Motor neuron (in vitro differentiated cells): ENCODE measurements at places on chromosomes 1 and 21. TPM values are rescaled to one million over a fixed set of nuclear protein-coding genes. Genes with fewer than 3 reads are reported as not detected.

DNA sequence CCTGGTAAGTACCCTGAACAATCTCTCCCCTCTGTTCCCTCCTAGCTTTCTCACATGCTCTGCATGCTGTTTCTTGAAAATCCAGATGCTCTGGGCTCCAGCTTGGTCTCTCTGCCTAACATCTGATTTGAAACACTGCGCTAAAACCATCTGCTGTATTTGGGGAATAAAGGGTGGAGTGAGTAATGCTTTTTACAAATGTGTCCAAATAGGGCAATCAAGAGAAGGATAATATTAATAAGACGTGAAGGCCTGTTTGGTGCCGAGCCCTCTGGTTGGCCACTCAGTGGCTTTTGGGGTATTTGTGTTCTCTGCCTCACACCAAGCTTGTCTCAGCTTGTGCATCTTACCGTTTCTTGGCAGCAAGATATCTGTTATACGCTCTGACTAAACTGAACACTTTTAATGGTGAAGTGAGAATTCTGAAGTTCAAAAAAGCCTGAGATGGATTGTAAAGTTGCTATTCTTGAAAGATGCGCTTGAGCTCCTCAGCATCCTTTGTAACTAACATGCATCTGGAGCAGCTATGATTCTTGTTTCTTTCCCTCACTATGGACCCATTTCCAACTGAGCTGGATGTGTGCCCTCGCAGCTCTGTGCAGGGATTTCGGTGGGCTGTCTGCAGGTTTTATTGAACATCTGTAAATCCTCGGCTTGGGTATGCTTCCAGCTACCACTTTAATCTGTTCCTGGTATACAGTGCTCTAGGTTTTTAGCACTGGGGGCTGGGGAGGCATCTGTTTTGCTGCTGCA is 269.4 kb downstream of the RWDD3 start:
- no peak for ATAC-seq

GRCh38 chr21:29557931-29558725 is 259.4 kb downstream of the BACH1 start:
- ATAC-seq: no peak

- ATAC-seq: no peak
Measured at GRCh38 chr1:11028018-11028417, 15.6 kb downstream of the TARDBP start.

DNA sequence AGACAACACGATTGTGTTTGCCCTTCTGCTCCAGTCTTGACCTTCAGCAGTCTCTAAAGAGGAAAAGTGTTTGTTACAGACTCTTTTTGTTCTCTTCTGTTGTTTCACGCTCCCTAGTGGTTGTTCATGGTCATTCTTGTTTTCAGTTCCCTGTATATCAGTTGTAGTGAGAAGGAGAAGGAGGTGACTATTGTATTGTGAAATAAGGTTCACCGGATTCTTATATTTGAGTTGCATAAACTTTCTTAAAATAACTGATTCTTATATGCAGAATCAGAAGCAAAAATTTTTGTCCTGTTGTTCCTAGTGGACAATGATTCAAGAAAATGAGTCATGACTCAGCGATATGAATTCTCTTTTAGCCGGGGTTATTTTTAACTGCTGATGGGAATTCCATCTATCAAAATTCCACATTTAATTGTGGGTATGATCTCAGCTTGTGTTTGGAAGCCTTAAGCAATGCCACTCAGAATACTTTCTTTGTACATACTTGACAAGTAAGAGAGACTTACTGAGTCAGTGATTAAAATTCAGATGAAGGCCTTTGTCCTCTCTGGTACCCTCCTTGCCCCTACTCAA is 152.2 kb downstream of the CLEC20A start:
- ATAC-seq: peak; percentile 76

GRCh38 chr1:225942574-225942973 is 1.6 kb upstream of the LEFTY2 start:
- ATAC-seq: no peak

DNA sequence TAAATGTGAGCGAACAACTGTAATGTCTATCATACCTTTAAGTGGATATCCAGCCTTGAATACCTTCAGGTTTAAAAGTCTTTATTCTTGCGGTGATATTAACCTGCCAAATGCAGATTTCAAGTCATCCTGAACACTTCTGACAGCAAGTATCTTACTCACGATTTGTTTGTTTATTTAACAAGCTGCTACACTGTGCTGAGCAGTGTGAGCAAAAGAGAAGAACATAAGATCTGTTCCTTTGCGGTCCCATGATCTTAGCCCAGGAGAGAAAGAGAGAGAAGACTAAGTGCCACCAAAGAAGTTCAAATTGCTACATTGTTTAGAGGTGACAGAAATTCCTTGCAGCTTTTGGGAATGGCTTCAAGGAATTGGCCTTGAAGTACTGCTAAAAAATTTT is 9.5 kb upstream of the IL24 start:
- ATAC-seq: no peak

GRCh38 chr1:28200234-28200873 is 23.9 kb upstream of the PTAFR start:
- no peak for ATAC-seq

- no peak for ATAC-seq
Measured at GRCh38 chr1:7358425-7358824, 412.7 kb upstream of the VAMP3 start.

DNA sequence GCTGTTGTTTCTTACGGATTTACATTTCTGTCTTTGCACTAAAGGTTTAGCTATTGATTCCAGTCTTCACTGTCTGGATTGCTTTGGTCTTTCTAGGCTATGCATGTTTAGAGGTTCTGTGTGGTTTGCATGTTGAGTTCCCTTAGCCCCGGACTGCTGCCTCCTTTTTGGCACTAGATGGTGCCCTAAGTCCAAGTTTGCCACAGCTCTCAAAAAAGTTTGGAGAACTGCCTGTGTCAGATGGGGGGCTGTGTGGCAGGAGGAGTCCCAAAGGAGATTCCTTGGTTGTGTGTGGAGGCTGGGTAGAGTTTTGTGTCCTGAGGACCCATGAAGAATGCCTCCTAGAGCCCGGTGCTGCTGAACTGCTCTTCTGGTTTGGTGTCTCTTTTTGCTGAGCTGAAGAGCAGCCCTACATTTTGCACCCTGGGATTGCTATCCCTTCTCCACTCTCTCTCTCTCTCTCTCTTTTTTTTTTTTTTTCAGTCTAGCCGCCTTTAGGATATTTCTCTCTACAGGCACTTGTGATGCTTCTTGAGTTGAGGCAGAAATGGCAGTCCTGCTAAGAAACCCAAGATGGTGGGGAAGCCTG is 74.4 kb downstream of the PTGS2 start:
- ATAC-seq: peak; percentile 91

GRCh38 chr1:22126531-22126930 is 16.4 kb downstream of the WNT4 start:
- peak; percentile 87 for ATAC-seq

DNA sequence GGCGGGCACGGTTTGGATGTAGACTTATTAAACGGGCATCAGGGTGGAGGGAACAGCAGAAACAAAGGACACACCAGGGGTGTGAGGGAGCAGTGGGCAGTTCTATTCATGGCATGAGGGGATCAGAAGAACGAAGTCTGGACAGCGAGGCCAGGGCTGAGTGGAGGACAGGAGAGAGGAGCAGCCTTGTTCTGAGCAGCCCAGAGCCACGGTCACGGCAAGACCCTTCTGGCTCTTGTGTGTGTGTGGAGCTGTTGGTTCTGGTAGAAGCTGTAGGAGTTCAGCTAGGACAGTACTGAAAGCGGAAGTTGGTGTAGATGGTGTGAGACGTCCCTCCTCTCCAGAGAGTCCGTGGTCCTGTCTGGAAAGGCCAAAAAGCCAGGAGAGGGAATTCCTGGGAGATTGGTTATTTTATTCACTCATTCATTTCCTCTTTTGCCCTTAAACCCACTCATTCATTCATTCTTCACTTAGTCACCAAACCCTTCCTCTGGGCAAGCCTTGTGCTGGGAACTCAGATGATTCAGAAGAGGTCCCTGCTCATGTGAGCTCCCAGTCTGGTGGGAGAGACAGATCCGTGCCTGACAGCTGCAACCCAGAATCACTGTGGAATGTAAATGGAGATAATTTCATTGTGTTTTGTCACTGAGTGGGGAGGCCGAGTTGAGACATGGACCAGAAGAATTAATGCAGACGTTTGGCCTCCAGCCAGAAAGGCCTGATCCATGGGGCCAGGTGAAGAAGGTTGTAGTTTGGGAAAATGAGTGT is 4.1 kb upstream of the ACOT11 start:
- no peak for ATAC-seq

DNA sequence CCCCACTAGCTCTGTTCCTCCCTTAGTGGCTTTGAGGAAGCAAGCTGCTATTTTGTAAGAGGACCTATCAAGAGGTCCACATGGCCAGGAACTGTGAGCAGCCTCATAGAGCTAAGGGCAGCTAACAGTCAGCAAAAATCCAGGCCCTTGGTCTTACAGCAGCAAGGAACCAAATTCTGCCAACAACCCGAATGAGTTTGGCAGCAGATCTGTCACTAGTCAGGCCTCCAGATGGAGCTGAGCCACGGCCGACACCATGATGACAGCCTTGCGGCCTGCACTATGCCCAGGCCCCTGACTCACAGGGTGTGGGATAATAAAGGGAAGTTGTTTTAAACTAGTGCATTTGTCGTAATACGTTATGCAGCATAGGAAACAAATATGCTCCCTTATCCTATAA is 28.0 kb upstream of the H3-3A start:
- ATAC-seq: no peak

GRCh38 chr1:11558871-11559590 is 80.1 kb downstream of the DISP3 start:
- no peak for ATAC-seq

- no peak for ATAC-seq
Measured at GRCh38 chr1:213380865-213381264, 329.8 kb downstream of the RPS6KC1 start.

DNA sequence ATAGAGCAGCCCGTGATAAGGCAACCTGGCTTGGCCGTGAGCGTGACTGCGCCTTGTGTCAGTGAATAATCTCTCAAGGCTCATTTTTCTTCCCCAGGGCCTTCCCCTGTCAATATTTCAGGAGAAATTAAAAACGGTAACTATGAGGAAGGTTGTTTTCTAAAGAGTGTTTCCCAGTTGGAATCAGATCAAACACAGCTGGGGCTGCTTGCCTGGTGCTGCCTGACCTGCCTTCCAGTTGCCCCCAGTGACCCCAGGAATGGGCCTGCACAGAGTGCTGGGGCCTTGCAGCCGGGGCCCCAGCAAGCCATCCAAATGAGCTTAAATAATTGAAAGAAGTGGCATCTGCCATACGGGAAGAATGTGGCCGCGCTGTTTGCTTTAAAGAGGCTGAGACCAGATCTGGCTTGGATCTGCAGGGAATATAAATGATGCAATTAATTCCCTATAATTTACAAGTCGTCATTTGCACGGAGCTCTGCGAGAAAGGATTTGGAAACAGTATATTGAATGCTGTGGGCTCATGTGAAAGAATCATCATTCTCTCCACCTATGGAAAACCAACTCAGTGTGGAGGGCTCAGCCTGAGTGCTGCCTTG is 203.9 kb downstream of the C1orf94 start:
- ATAC-seq: peak; percentile 58

DNA sequence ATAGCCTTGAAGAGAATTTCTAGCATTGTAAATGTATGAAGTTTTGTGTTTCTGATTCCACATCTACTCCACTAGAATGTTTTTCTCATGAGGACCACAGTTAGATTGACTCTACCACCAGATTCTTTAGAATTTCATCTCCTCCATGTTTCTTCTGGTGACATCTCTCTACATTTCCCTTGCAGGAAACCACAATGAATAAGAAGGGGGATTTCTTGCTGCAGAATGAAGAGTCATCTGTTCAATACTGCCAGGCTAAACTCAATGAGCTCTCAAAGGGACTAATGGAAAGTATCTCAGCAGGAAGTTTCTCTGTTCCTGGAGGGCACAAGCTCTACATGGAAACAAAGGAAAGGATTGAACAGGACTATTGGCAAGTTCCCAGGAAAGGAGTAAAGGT is 18.6 kb downstream of the GBP6 start:
- ATAC-seq: no peak

DNA sequence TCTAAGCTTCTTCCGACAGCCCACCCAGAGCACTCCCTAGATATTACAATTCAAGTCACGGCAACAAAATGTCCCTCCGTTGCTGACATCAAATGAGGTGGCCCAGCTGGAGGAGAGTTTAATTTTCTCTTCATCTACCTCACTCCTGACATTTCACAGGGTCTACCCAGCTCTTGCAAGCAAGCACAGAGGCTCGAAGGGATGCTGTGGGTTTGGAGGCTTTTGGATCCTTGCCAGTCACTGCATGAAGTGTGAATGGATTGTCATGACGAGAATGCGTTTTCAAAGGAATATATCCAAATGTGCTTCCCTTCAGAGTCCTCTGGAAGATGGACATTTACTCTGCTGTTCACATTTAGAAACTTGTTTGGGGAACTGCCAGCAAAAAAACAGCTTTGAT is 33.5 kb downstream of the CAPN8 start:
- ATAC-seq: no peak

DNA sequence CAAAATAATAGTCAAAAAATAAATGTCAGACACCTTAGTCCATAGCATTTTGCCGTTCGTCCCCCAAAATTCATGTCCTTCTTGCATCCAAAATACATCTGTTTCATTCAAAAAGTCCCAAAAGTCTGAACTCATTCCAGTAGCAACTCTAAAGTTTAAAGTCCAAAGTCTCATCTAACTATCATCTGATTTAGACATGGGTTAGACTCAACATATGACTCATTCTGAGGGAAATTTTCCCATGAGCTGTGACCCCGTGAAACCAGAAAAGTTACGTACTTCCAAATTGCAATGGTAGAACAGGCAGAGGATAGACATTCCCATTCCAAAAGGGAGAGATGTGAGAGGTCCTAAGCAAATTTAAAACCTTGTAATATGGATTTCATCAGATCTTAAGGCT is 48.6 kb upstream of the CACHD1 start:
- ATAC-seq: no peak

- peak; percentile 90 for ATAC-seq
Measured at GRCh38 chr1:56831871-56832693, 12.9 kb upstream of the FYB2 start.

The PLPP3 gene
- 12.4 and 13.3 TPM in 2 replicates for total RNA-seq

The BNIPL gene
- 1.4 and 2.0 TPM in 2 replicates for total RNA-seq

The SLC37A1 gene
- total RNA-seq: 13.8 and 16.4 TPM in 2 replicates

The RBM8A gene
- total RNA-seq: 281 and 325 TPM in 2 replicates

The RSPO1 gene
- not detected in 2 replicates for total RNA-seq

The CYP4Z1 gene
- total RNA-seq: 0.05 TPM in 1 of 2 replicates, not detected in the other

The OPTC gene
- total RNA-seq: not detected in 2 replicates

The ACTA1 gene
- total RNA-seq: not detected in 2 replicates

The CIART gene
- total RNA-seq: 0.72 and 3.2 TPM in 2 replicates

The LDLRAD1 gene
- total RNA-seq: 0.34 and 0.43 TPM in 2 replicates

The LCE2B gene
- not detected in 2 replicates for total RNA-seq

The DPT gene
- 27.1 and 30.0 TPM in 2 replicates for total RNA-seq

The CA6 gene
- 0.29 and 0.52 TPM in 2 replicates for total RNA-seq

The PER3 gene
- total RNA-seq: 2.3 and 3.1 TPM in 2 replicates

The VWA5B1 gene
- 1.2 TPM in 1 of 2 replicates, not detected in the other for total RNA-seq
